ENCODE measurements at places on chromosomes 3 and 15.

DNA sequence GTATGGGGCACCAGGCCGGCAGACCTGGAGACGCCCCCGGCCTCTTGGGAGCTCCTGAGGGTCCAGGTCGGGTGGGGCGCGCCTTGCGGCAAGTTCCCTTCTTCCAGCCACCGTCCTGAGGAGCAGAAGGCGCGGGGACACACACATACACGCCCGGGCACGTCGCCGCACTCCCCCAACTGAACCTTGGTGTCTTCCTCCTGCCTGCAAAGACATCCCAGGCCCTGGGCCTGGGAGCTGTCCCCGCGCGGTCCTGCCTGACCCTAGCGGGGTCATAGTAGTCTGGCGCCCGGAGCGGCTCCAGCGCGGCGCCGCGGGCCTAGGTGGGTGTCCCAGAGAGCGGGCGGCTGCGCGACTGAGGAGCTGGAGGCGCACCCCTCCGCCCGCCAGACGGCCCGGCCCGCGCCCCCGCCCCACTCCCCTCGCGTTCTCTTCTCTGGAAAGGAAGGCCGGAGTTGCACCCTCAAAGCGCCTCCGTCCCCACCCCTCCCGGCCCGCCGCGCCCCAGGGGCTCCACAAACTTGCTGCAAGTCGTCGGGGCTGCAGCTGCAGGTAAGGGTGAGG lies 185.9 kb upstream of the LINGO1 start:
- DNase-seq: no peak

DNA sequence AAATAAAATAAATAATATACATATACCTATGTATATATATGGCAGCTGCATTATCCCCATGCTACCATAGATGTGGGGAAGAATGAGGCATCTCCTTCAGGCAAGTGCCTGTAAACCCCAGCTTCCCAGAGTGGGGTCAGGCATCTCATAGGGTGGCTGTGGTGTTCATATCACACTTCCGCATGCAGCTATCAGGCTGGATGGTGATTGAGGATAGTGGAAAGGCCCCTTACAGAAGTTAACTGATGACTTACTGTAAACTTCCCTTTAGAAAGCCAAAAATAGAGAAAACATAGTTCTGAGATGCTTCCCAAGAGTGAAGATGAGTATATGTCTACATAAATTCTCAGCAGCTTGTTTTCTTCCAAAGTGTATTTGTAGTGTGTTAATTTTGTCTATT lies 3.5 kb upstream of the PP2D1 start:
- DNase-seq: no peak

DNA sequence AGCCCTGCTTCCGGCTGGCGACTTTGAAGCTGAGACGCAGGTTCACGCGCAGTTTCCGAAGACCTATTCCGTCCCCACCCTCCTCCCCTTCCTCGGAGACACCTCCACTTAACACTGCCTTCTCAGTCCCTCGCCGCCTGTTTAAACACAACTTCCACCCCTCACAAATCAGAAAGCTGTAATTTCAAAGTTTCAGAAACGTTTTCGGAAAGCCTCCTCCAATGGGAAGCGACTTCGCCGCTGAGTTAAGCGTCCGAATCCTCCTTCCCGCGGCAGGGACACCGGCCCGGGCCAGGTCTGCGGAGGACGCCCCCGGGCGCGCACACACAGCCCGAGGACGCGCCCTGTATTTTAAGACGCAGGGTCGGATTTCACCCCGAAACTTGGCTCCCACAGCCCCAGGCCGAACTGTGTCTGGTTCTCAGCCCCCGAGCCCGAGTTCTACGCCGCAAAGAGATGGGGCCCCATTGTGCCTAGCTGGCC lies 559 bp upstream of the LRRN1 start:
- no peak for DNase-seq

GRCh38 chr15:70327856-70328678 lies 230.3 kb upstream of the TLE3 start:
- DNase-seq: no peak

DNA sequence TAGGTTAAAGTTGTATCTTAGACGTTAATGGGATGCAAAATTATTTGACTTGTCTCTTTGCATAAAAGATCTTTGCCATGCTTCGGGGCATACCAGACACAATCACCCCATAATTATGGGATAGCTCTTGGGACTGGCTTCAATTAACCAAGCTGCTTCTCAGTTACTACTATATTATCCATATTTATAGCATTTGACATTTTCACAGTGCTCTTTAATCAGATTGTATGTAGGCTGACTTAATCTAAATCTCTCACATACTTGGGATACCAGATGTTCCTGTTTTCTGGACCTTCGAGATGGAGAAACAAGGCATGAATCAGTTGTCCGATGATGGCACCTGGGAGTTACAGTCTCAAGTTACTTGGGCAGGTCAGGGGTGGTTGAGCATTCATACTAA lies 27.2 kb upstream of the ABHD17C start:
- no peak for DNase-seq

DNA sequence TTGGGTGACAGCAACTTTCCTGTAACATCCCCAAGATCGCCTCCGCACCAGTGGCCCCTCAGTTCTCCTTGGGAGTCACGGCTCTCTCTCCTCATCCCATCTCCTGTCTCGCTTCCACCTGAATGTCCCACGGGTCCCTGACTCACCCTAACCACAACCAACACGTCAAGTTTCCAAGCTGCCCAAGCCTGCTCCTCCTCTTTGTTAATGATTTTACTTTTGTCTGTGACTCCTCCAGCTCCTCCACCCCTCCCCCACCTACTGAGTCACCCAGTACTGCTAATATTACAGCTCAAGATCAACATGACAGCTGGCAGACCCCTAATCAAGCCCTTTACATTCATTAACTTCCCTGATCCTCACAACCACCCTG lies 39.3 kb downstream of the BDH1 start:
- no peak for DNase-seq

- no peak for DNase-seq
Measured at GRCh38 chr15:68366314-68366713, 65.6 kb downstream of the ITGA11 start.

DNA sequence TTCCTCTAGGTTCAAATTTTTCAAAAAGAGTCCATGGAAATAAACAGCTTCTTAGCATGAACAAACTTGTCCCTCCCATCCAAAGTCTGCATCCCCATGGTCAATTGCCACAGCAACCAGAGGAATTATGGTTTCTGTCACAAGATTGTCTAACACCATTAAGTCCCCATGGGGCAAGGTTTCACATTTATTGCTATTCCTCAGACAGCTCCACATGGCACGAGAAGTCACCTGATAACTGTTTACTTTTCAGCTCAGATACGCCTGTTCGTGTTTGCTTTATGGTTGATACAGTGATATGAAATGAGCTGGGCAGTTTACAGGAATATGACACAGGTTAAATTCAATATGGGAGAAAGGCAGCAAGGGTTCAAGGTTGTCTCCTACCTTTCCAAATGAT lies 37.9 kb upstream of the MUC13 start:
- no peak for DNase-seq

DNA sequence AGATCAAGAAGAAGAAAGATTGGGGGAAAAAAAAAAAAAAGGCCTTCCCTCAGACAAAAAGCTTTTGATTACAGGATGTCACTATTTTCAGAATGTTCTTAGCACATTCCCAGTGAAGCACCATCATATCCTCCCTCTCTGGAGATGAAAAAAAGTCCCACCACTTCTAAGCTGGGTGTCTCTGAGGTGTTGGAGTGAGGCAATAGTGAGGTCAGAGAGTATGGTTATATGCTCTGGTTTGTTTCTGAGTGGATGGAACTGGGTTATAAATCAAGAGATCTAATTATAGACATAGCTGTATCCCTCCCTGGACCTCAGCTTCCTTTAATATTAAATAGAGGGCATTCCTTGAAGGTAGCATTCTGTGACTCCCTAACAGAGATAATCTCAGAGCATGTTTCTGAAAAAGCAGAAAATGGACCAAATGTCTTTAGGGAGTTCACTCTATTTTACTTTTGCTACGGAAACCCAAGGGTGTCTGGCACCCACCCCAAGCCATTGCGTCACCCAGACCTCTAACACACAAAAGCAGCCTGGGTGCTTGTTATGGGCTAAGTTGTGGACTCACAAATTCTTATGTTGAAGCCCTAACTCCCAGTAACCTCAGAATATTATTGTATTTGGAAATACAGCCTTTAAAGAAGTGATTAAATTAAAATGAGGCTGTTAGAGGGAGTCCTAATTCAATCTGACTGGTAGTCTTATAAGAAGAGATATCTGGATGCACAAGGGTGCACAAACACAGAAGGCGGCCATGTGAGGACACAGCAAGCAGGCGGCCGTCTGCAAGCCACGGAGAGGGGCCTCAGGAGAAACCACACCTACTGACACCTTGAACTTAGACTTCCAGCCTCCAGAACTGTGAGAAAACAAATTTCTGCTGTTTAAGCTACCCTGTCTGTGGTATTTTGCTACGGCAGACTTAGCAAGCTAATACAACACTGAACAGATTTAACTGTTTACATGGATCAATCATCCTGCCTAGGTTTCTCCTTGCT lies 81.5 kb downstream of the MB21D2 start:
- DNase-seq: no peak

GRCh38 chr15:100928632-100929280 lies 9.6 kb downstream of the LRRK1 start:
- DNase-seq: no peak

DNA sequence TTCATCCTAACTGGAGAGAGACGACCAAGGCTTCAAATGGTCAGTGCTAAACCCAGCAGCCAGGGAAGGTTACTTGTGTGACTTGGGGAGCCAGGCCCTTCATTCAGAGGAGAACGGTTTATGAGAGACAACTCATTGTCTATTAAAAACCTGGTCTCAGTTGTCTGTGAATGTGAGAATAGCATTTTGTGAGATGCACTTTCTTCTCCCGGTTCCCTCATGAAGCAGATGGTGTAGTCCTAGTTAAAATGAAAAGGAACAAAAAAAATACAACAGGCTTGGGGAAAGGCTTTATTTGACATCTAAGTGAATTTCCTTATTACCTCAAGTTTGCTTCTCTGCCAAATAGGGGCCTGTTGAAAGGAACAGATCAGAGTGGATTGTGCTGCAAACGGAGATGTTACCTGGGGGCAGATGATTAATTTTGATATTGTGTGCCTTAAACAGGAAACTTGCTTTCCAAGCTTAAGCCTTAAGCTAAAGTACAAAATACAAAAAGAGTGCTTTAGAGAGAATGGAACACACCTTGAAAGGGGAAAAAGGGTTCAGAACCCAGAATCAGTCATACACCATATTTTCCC lies 202.7 kb upstream of the BHLHE40 start:
- DNase-seq: no peak

GRCh38 chr3:115804200-115804599 lies 180.9 kb downstream of the GAP43 start:
- no peak for DNase-seq

- DNase-seq: no peak
Measured at GRCh38 chr15:53116169-53116568, 326.0 kb upstream of the ONECUT1 start.

DNA sequence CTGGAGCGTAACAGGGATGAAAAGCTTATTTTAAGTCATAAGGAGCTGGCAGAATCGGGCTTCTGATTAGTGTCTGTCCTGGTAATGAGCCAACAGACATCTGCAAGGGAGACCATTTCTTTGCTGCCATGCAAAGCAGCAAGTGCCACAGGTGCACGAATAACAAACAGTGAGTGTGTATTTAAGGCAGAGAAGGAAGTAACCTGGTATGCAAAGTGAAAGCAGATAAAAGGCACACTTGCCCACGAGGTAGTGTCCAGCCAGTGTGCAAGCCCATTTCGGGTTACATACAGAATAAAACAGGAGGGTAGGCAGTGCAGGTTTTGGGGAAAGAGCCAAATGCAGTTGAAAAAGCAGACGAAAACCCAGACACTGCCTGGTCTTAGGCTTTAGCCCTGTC lies 1153.7 kb downstream of the SI start:
- no peak for DNase-seq

DNA sequence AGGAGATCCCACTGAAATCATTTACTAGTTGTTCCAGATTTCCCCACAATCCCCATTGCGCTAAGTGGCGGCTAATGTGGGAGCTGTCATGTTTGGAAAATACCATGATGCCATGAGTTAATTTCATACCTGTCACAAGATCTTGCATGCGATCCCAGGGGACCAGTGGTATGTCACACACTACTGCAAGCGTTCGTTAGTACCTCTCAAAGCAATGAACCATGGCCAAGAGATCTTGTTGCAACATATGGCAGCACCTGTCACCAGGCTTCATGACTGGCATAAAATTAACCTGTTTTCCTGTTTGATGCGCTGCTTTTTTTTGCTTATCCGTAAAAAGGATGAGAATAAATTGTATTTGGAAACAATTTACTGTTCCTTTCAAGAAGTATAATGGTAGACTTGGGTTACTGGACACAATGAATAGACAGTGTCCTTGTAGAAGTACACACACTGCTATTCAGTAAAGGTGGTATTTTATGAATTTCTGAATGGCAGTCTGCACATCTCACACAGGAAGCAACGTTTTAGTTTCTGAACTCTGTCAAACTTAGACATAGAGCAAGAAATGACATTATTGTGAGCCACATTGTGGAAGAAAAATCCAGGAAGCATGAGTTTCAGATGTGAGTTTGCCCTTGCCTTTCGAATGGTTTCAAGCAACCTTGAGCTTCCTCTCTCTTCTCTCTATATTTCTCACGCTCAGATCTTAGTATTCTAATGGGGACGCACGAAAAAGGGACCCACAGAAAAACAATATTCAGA lies 81.9 kb downstream of the CHL1 start:
- DNase-seq: no peak

DNA sequence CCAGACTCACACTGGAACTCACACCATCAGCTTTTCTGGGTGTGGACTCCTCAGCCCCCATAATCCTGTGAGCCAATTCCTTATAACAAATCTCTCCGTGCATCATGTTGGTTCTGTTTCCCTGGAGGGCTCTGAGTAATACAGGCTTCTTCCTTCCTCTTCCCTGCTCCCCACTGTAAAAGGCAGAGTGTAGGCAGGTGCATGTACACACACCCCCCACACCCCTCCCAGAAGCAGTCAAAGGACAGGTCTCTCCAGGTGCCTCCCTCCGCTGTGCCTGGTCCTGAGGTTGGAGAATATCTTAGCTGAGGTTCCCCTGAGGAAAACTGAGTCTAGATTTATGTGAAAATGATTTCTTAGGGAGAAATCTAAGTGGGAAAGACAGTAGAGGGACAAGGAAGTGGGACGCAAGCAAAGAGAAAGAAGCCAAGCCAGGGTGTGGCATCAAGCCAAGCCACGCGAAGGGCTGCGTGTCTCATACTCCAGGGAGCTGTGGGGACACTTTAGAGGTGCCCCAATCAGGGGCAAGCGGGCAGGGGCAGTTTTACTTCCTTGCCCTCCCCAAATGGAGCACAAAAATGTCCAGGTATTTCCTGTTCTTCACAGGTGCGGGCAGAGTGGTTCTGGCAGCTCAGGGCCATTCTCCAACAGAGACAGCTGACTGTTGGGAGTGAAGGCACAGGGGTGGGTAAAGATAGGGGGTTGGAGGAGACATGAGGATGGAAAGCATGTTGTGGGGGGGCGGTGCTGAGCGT lies 86.6 kb downstream of the HMG20A start:
- DNase-seq: no peak

DNA sequence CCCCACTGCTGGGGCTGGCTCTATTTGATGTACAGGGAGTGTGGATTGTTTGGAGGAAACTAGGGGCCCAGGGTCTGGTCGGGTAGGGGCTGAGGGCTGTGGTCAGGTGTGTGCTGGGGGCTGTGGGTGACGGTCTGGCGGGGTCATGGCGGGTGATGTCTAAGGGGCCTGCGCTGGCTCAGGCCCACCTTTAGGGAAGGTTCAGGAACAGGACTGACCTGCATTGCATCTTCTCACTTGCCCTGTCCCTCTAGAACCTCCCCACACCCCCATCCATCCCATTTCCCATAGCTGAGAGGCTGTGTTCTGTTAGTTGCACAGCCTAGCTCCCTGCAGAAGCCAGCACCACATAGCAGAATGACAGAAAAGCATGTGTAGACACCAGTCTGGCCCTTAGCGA lies 39.1 kb downstream of the SCN5A start:
- no peak for DNase-seq

- DNase-seq: no peak
Measured at GRCh38 chr3:71518089-71518488, 65.4 kb downstream of the FOXP1 start.

Data from caudate nucleus (tissue), 63 donors.